CD14-positive monocyte (primary cell): ENCODE measurements at places on chromosomes 16 and 17. TPM values are rescaled to one million over a fixed set of nuclear protein-coding genes. Genes with fewer than 3 reads are reported as not detected.

Gene UMOD
- not detected for polyA plus RNA-seq

GRCh38 chr16:56286809-56287208, 95.5 kb downstream of the GNAO1 start:
- peak; percentile 28 for DNase-seq

GRCh38 chr16:71198408-71198807, 32.1 kb downstream of the HYDIN start:
- no peak for DNase-seq

DNA sequence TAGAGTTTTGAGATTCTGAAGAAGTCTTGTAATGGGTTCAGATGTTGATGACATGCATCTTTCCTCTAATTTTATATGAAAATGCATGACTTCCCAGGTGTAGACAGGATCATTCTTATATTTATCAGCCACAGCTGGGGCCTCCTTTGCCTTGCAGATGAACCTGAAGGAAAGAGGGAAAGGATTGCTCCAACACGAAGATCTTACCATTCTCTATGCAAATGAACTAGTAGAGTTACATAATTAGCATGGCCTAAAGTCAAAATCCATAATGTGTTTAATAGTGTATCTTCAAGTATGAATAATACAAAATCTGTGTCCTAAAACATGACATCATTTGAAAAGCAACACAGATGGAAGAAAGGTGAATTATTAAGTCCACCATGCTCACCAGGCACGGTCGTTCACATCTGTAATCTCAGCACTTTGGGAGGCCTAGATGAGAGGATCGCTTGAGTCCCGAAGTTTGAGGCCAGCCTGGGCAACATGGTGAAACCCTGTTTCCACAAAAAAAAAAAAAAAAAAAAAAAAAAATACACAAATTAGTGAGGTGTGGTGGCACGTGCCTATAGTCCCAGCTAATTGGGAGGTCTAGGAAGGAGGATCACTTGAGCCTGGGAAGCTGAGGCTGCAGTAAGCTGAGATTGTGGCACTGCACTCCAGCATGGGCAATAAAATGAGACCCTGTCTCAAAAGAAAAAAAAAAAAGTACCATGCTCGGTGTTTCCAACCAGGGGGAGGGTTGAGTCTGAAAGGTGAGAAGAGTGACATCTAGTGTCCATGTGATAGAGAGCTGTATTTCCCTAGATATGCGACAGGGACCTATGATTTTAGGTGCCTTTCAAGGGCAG, 6.3 kb downstream of the VWA3A start:
- DNase-seq = no peak
